Fibroblast of lung (primary cell): ENCODE measurements at places on chromosomes 4 and X. TPM values are rescaled to one million over a fixed set of nuclear protein-coding genes. Genes with fewer than 3 reads are reported as not detected.

The P2RY4 gene
- under 0.01 TPM in 2 replicates for total RNA-seq

The KIT gene
- total RNA-seq = 0.50 and 0.51 TPM in 2 replicates

DNA sequence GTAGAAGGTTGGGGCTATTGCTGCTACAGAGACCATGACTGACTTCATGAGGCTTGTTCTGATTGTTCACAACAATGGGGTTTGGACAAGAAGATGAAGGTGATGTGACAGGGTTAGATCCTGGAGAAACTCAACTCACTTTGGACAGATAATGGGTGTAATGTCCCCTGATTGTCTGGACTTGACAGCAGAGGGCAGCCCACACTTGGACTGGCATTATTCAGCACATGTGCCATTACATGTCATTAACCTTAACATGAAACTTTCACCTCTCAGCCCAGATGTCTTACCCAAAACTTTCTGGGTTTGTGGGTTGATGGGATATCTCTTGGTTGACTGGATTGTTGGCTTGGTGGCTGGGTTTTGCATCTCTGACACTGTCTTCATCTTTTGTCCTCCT, 101.5 kb downstream of the MXRA5 start:
- no peak for DNase-seq

- DNase-seq = no peak
These were observed 26.1 kb downstream of the GK start for GRCh38 chrX:30679369-30679768.

DNA sequence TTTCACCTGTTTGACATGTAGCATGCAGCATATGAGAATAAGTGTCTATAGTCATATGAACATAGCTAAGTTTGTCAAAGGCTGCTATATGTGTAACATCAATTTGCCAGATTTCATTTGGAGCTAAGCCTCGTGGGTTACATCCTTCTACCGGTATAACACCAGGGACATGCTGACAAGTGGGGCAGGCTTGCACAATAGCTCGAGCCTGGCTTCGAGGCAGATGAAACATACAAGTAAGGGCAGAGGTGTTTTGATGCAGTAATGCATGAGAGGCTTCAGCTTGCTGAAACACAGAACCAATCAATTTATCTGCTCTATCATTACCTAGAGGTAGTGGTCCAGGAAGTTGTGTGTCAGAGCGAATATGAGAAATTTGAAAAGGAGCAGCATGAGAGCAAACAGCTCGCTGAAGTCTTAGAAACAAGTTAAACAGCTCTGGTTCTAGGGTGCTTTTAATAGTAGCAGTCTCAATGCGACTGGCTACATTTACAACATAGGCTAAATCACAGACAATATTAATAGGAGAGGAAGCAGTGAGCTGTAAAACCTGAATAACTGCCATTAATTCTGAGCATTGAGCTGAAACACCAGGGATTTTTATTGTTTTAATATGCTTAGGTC, 14.9 kb upstream of the UGDH start:
- no peak for DNase-seq
